Mesendoderm (in vitro differentiated cells): ENCODE measurements at places on chromosomes 1 and 21.
A peak's percentile ranks its signal among the peaks of the same experiment; 100 is the strongest.

DNA sequence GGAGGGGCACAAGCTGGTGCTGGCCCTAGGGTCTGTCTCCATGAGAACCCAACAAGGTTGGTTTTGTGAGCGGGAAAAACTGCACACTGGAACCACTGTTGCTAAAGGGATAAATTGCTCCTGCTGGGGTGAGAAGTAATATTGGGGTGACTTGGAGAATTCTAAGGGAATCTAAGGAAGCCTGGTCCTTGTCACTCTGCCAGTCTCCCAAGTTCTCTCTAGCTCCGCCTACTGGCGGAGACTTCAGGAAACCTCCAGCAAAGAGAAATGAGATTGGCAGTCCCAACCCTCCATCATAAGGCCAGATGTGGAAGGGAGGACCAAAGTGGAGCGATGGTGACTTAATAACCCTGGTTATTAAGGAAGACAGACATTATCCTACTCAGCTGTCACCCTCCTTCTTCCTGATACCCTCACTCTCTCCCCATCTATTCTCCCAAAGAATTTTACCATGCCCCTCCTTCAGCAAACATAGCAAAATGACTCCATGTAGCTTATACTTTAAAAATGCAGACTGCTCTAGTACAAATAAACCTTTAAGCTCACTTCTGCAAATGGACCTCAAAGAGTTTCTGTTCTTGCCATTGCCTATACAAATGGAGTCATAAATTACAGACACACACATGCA, 2.7 kb downstream of the LCE1F start:
- peak; percentile 33 for DNase-seq

- peak; percentile 86 for DNase-seq
These were observed 125.4 kb upstream of the TMEM51 start for GRCh38 chr1:15028102-15028501.

DNA sequence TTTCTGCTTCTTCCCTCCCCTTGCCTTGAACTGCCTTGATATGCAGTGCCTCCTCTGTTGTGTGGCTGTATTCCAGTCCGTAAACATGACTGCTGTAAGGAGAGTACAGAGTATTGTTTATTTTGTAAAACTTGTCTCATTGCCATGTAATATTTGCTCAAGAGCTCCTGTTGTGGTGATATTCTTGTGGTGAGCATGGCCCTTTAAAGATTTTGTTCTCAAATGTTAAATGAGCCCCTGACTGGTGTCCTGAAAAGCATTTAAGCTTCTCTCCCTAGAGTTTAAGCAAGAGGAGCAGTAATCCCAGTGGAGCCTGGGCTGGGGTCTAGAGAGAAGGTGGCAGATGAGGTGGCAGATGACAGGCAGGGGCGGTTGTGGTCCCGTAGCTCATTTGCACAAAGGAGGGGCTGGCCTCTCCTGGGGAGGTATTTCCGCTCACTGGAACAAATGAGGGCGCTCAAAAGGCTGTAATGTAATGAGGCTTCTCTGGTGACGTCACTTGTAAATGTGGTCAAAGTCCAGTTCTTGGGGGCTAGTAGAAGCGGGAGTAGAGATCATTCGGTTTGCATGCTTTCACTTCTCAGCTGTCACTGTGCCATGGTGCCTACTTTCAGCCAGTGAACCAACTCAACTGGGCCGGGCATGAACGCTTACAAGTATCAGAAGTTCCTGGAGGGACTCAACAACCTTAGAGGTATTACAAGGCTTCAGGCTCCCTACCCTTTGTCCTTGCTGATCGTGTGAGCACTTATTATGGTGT, 46.0 kb upstream of the MACF1 start:
- peak; percentile 81 for DNase-seq

DNA sequence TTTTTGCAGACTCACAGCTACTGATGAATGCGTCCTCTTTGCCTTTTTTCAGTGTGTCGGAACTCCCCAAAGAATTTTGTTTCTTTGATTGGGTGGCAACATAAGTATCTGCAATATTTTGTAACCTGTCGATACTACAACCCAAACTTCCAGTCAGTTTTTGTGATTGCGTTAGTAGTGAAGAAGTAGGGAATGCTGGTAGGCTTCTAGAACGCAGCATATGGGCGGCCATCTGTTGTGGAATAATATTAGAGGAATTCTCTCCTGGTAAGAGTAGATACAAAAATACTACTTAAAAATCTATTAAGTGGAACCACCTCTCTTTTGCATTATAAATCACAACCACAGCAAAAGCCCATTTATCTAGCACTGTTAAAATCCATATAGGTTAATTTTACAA, 107.4 kb downstream of the LYST start:
- DNase-seq: no peak

- no peak for DNase-seq
These were observed 177.4 kb upstream of the RNPC3 start for GRCh38 chr1:103348136-103348535.

DNA sequence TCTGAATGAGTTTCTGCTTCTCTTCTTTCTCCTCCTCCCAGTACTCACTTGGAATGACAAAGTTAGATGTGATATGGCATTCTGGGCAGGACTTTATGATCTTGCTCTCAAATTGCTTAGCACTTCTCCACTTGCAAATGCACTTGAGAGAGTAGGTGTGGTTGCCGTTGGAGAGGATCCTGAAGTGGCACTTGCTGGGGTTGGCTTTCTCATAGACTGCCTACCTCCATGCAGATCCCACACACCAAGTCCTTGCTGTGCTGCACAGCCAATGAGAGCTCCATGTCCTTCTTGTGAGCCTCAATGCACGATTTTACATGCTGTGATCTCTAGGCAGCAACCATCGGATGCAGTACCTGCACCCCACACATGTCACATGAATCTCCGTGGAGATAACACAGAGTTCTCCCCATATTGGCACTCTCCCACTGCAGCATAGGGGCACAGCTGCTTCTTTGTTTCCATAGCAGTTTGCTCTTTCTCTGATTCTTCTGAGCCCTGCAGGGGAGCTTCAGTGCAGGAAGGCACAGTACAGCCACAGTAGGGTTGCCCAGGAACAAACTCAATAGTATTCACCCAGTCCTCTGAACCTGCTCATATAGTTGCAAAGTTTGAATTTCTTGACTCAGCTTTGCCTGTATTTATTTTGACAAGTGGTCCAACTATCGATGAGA, 45.2 kb downstream of the ZNF691 start:
- DNase-seq: no peak

- no peak for DNase-seq
These were observed 190.6 kb upstream of the ZNHIT6 start for GRCh38 chr1:85898861-85899260.

- DNase-seq: peak; percentile 80
These were observed 2.6 kb upstream of the IRF2BP2 start for GRCh38 chr1:234612352-234613127.

DNA sequence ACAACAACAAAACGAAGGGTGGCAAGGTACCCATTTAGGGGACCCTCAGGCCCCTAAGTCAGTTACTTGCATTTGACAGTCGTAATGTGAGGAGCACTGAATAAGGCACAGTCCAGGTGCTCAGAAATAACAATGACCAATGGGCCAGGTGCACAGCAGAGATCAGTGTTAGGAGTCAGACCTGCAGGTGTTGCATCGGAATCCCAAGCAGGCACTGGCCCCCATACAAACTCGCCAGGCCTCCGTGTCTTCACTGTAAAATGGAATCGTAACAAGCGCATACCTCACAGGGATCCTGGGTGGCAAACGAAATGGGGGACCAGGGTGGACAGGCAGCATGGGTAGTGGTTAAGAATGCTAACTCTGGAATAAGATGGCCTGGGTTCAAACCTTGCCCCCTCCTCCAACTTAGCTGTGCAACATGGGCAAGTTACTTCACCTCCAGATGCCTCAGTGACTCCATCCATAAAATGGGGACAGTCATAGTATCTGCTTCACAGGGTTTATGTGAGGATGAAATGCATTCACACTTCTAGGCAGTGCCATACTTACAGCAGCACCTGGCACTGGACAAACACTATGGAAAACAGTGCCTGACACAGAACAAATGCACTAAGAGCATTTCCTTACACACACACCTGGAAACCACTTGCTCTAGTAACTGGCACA, 20.2 kb downstream of the RCAN1 start:
- DNase-seq: no peak

- peak; percentile 22 for DNase-seq
These were observed 102.7 kb downstream of the TENT5C start for GRCh38 chr1:117708323-117709248.

- DNase-seq: no peak
These were observed 604.8 kb downstream of the PLA2G4A start for GRCh38 chr1:187433598-187433997.

GRCh38 chr21:27595716-27596115, 628.8 kb upstream of the ADAMTS5 start:
- no peak for DNase-seq

DNA sequence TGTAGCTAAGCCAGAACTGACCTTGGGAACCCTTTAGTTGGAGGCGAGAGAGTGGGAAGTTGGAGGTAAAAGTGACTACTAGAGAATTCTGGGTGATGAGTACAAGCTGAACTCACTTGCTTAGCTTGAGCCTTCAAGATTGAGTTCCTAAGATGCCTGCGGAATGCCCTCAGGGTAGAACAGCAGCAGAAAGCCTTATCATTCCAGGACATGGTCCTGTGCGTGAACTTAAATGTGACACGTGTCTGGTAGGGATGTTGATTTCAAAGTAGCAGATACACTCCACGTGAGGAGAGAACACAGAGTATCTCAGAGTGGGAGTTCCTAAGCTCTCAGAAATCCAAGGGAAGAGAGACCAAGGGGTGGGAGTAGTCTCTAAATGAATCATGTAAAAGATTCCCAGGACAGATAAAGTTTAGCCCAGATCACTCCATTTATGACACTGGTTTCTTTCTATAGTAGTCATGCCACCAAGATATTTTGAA, 60.1 kb downstream of the KCNK1 start:
- DNase-seq: peak; percentile 83

DNA sequence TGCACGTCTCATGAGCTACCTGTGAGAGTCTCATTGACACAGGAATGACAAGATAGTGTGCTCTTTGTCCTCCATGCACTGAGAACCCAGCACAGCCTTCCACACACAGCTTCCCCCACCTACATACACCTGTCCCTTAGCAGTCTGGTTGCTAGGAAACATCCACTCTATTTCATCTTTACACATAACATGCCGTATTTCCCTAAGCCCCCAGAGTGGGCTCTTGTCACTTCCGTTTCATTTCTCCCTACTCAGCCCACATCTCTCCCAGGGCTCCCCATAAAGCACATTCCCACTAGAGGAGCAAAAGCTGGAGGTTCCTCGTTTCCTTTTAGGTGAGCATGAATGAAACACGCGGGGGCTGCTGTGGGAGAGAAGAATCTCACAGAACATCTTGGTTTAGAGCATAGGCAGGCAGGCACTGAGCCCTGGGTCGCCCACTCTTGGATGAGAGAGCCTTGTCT, 137.1 kb downstream of the ETS2 start:
- no peak for DNase-seq

- DNase-seq: no peak
These were observed 105.4 kb upstream of the F3 start for GRCh38 chr1:94646786-94647555.

DNA sequence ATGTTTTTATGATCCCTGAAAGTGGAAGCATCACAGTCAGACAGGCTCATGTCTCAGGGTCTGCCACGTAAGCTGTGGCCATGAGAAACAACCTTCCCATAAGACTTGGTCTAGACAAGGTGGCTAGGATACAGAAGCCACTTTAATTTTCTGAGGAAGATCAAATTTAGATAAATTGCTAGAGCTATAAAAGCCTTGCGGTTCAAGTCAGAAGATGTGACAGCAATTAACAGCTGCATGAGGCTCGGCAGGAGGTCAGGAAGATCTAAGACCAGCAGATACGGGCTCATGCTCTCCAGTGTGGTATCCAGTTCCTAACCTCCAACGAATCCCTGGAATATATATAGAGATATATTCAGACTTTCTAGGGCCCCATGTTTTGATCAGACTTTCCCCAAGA, 577.1 kb downstream of the PLPP3 start:
- DNase-seq: peak; percentile 50

DNA sequence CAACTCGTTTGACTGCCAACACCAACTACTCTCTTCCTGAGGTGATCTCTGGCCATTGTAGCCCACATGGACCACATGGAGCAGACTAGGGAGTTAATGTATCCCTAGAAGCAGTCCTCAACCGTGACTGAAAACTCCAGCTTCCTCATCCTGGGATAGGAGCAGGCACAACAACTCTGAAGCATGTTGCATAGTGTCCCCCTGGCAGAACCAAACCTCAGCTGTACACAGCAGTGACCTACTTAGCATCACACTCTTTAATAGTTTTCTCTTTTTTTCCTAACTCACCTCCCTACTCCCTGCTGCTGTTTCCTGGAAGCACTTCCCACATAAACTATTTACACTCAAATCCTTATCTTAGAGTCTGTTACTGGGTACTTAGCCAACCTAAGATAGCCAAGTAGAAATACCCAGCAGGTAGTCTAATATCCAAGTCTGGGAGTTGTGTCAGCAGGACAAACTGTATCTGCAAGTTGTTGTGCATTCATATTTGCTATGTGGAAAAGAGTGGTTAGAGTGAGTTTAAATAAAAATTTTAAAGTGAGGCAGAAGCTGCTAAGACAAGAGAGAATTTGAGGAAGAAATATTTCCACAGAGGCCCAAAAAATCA, 228.8 kb downstream of the LTN1 start:
- DNase-seq: peak; percentile 21

DNA sequence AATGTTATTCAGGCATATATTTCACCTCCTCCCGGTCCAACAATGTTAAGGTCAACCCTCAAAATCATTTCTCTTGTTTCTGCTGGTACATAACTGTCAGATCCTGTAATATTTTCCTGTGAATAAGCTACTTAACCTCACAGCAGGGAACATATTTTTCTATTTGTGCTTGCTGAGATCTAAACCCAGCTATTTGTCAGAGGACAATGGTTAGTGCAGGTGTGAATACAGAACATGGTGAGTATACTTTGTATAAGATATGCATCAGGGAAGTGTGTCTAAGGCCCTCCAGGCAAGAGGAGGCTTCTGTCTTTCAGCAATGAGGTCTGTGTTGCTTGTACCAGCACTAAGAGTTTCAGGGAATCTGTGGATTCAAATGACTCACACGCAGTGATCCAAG, 970.6 kb downstream of the NCAM2 start:
- DNase-seq: peak; percentile 47

GRCh38 chr1:212700892-212701819, 1.5 kb upstream of the BATF3 start:
- peak; percentile 62 for DNase-seq

DNA sequence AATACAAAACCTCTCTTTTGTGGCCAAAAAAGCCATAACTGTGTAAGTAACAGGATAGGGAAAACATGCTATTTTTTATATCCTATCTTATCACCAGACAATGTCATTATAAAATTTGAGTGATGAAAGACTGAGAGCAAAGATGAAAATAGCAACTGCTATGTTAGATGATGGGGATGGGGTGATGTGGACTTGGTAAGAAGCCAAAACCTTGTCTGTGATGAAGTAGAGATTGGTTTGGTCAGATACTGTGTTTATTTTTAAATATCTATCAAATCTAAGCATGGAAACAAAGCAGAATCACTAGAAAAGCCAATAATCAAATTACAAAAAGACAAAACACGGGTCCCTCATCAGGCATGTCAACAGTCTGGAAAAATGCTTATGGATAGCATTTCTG, 631.1 kb upstream of the NR5A2 start:
- no peak for DNase-seq
